ENCODE measurements at places on chromosomes 11 and 22.

DNA sequence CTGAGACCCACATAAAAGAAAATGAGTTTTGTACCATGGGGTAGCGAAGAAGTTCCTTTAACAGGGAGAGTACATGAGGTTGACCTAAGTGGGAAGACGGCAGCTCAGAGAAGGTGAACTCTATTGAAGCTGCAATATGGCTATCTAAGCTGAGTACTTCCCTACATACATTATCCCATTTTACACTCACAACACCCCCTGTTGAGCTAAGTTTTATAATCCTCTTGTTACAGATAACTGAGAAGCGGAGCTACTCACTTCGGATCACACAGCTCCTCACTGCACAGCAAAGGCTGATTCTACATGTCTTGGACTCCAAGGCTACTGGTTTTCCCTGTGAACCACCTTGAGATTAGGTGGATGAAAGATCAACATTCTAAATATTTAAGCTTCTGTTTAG, 8.2 kb upstream of the PIWIL4 start:
- no peak for DNase-seq

DNA sequence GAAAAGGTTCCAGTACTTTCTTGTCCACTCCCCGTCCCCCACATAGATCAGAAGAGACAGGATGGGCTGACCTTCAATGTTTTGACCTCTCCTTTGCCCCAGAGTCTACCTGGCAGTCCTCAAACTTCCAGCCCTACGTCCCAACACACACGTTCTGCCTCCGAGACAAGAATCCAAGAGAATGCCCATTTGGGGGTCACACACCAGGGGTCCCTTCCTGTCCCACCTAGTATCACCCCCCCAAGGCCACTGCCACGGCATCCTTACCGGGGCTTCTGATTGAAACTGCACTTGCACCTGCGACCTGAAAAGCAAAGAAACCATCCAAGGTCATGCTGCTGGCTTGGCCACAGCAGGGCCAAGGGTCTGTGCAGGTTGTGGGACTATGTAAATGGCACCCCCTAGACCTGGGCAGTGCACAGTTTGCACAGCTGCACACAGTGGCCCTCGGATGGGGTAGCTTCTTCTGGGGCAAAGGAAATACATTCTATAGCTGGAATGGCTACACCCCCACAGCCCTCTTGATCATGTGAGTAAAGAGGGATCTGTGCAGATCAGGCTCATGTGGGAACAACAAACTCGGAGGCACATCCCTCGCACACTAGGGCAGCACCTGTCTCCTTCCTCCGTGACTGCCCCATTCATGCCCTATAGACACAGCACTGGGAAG, 16.5 kb upstream of the FXYD2 start:
- DNase-seq: no peak

- DNase-seq: no peak
Observed at GRCh38 chr22:17257121-17258001, 38.1 kb upstream of the ADA2 start.

GRCh38 chr11:71163371-71163770, 89.0 kb downstream of the SHANK2 start:
- DNase-seq: no peak

GRCh38 chr11:117170210-117170609, 8.3 kb upstream of the SIDT2 start:
- no peak for DNase-seq

- no peak for DNase-seq
Observed at GRCh38 chr22:31945443-31945855, 1.1 kb downstream of the YWHAH start.

GRCh38 chr11:130815956-130816355, 100.3 kb downstream of the SNX19 start:
- no peak for DNase-seq

GRCh38 chr22:30196141-30196879, 50.2 kb downstream of the LIF start:
- DNase-seq: peak; percentile 100

DNA sequence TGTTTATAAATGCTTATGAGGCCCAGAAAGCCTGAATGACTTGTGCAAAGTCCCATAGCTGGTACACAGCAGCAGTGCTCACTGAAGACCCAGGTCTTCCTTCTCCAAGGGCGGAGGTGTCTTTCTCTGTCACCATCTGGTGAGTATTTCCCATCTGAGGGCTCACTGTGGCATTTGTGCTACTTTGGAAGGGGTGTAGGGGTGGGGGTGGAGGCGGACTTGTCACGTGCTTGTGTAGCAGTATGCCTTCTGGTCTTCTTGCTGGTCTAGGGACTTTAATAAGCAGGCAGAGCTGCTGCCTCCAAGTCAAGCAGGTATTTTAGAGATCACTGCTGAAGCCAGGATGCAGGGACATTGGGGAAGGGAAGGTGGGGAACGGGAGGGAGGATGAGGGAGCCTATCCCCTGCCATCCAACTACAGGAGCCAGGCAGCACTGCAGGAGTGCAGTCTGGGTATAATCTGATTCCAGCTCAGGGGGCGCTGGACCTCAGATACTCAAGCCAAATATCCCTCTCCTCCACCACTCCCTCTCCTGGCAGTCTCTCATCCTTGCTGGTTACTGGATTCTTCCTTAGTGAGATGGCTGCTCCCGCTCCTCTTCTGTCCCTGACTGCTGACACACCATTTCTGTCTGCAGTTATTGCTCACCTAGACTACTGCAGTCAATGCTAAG, 3.4 kb downstream of the ABCC8 start:
- no peak for DNase-seq

- no peak for DNase-seq
Observed at GRCh38 chr22:30205281-30206115, 41.1 kb downstream of the LIF start.

GRCh38 chr22:27879923-27880322, 39.1 kb downstream of the PITPNB start:
- DNase-seq: peak; percentile 45

DNA sequence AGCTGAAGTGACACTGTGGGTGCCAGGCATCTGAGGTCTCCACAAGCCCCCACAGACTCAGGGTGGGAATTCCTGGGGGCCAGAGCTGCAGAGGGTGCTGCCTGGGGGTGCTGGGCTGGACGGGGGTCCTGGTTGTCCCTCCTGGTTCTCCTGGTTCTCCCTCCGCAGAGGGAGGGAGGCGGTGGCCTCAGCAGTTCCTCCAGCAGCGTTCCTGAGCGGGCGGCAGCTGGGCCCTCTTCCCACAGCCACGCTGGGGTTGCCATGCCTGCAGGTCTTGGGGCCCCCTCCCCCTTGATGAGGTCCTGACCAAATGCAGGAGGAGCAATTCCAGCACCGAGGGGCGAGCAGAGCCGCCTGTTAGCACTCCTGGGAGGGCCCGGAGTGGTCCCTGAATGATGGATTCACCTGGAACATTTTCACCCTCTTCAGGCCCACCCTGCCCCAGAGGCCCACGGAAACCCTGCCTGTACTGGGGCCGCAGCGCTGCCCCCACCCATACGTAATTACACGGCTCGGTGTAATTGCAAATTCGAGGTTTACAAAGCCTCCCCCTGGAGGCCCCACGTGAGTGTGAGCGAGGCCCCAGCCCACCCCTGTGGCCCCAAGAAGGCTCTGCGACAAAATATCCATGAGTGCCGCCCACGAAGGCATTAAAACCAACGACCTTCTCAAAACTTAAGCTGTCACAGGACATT, 635 bp downstream of the C11orf21 start:
- no peak for DNase-seq

DNA sequence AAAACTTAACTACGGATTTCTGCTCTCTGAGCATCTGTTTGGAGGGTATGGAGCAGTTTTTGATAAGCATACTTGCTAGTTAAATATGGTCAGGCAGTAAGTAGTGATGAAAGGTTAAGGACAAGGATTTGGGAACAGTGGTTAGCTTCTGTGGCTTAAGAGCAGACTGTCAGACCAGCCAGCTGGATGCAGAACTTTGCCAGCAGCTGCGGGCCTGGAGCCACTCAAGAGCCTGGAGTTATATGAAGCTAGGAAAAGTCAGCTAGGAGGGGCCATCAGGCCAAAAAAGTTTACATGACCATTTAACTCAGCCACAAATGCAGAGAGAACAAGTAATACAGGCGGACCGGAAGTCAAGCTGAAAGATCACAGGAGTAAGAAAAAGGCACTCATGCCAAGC, 1817.7 kb downstream of the LRRC4C start:
- no peak for DNase-seq

DNA sequence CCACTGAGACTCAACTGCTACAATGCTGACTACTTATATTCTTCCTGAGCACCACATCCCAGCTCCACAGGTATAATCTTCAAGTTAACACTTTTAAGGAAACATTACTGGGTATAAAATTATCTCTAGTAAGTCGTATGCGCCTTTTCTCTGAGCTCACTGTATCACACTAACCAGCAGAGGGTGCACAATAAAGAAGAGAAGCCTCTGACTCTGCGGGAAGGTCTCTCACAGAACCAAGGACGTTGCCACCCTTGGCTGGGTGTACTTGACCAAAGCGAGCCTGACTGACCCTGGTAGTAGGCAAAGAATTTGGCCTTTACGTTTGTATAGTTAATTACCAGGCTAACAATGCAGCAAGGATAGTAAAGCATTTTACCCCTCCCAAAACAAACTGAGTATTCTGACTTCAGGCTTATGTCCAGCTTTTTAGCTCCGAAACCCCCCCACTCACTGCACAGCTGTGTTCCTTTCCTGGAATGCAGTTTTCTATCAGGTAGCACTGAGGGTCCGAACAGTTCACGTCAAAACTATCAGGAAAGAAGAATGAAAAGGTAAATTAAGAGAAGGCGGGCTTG, at the start of gene BTBD18:
Gene BTBD18 (minus strand): TSS at position 144 of the 578 bp plus-strand sequence. CDS start 631 bp downstream, outside the sequence.
- DNase-seq: peak; percentile 11

DNA sequence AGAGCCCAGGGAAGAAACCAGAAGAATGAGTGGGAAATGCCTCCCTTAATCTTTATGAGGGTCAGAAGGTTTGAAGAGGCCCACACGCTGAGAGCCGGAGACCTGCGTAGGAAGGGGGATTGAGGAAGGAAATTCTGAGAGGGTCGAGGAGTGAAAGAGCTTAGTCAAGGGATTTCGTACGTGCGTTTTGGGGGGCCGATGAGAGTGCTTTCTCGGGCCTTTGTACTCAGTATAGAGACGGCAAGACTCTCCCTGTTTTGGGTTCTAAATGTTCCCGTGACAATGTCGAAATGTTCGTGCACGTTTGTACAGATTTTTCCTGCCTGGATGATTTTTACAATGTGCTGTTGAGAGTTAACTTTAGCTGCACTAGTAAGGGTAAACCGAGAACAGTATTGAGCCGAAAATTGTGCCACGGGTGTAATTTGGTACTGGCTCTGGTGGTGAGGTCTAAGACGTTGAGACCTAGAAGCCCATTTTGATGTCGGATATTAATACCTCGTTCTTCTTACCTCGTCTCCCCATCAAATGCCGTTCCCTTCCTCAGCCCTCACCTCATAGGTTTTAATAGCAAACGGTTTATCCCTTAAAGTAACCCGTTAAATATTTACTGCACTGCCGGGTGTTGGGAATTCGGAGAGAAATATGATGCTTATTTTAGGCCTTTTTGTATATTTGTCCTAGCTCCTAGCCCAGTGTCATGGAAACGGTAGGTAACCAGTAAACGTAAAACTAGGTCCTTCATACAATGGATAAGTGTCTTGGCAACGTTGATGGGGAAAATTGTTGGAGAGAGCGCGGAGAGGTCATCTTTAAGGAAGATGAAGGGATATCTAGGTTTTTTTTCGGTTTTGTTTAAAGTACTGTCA, 734 bp downstream of the C11orf58 start:
- DNase-seq: peak; percentile 27

All from kidney glomerular epithelial cell (primary cell).